Fibroblast of skin of abdomen (primary cell): ENCODE measurements at places on chromosomes 5 and 9.
A peak's percentile ranks its signal among the peaks of the same experiment; 100 is the strongest.

- DNase-seq, result peak; percentile 7
These were observed 678 bp downstream of the SLC2A6 start for GRCh38 chr9:133477992-133478850.

DNA sequence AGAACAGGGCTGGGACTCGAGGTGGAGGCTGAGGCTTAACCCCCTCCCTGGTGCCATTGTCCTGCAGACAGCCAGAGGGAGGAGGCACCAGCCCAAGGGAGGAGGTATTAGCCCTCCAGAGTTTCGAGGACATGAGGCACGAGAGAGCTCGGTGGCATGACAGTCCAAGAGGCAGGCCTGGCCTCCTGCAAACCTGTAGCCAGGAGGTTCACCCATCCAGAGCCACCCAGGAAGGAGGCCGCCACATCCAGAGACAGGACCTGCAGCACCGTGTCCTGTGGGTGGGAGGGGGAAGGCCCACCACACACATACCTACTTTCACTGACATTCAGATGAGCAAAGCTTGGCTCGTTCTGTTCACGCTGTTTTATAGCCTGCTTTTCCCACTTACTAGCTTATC lies 75.2 kb upstream of the ADAMTS2 start:
- no peak for DNase-seq

DNA sequence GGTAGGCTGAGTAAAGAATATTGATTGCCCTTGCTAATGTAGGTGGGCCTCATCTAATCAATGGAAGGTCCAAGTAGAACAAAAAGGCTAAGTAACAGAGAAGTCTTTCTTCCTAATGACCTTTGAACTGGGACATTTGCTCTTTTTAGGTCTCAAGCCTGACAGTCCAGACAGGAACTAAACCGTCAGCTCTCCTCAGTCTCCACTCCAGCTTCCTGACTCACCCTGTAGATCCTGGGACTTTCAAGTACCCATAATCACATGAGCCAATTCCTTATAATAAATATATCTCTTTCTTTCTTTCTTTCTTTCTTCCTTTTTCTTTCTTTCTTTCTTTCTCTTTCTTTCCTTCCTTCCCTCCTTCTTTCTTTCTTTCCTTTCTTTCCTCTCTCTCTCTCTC lies 479.5 kb upstream of the PAPPA start:
- no peak for DNase-seq

DNA sequence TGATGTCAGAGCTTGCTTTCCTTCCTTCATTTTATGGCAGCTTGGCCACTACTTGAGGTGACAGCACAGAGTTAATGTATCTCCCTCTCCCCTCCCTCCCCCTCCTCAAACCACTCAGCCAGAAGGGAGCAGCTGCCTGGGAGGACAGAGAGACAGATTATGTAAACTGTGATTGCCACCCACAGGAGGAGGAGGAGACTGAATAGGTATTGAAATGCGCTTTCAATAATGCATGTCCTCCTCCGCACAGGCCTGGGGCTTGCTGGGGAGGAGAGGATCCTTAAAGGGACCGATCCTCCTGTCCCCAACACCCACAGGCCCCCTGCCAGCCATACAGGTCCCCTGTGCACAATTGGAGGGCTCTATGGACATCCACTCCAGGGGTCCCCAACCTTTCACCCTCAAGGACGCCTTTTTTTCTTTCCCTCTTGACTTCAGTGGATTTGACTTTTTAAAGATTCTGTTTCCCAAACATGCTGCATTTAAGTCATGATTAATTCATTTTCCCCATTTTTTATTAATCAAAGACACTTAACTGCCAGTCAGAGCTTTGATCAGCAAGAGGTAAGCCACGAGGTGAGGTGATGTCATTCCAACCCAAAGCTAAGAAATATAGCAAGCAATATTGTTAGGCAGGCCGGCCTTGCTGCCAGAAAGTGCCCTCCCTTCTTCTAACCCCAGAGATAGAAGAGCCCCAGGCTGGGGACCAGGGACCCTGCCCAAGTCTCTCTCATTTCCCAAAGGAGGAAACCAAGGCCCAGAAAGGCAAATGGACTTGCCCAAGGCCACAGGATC lies 47.5 kb upstream of the CPLX2 start:
- no peak for DNase-seq

- no peak for DNase-seq
These were observed 429.0 kb downstream of the ZNF608 start for GRCh38 chr5:124317451-124317850.

GRCh38 chr9:84898188-84898587 lies 228.7 kb downstream of the NTRK2 start:
- DNase-seq, result no peak

DNA sequence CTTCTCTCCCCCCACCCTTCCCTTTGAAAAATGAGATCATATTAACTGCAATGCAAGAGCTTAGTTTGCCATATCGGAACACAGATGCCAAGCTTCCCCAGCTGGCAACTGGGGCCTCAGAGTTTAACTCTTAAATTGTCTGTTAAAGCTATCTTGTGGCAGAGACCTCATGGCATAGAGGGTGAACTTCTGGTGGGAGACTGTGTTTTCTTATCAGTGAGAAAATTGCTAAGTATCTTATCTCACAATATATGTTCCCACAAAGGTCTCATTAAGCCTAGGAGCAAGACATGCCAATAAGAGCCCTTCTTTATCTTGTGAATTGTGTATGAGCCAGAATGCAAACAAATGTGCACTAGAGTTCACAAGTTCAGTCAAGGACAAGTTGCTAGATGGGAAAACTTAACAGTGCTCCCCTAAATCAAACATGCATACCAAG lies 12.3 kb downstream of the NFIB start:
- DNase-seq, result no peak

- no peak for DNase-seq
These were observed 238.7 kb downstream of the MARCHF11 start for GRCh38 chr5:15940905-15941304.

- peak; percentile 28 for DNase-seq
These were observed 624.6 kb downstream of the BNC2 start for GRCh38 chr9:16245756-16246440.

GRCh38 chr9:20985851-20986600 lies 45.4 kb downstream of the HACD4 start:
- no peak for DNase-seq

DNA sequence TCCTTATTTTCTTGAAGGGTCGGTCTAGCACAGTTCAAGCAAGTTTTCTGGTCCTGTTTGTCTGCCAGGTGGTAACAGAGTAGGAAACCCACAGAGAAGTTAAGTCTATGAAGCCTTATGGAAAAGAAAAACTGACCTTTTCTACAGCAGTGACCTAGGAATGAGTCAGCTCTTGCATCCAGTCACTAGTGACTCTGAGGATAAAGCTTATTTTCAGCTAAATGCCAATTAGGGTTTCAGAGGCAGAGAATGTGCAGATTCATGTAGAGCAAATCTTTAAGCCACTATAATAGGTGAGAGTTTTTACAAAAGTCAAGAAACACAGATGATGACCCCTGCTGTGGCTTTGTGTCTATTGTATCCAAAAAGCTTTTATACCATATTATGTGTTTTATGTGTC lies 100.7 kb downstream of the CWC27 start:
- peak; percentile 49 for DNase-seq

- DNase-seq, result peak; percentile 31
These were observed 2.1 kb downstream of the ANP32B start for GRCh38 chr9:97985058-97985861.

- no peak for DNase-seq
These were observed 300.0 kb downstream of the KIF4B start for GRCh38 chr5:155313518-155313917.

DNA sequence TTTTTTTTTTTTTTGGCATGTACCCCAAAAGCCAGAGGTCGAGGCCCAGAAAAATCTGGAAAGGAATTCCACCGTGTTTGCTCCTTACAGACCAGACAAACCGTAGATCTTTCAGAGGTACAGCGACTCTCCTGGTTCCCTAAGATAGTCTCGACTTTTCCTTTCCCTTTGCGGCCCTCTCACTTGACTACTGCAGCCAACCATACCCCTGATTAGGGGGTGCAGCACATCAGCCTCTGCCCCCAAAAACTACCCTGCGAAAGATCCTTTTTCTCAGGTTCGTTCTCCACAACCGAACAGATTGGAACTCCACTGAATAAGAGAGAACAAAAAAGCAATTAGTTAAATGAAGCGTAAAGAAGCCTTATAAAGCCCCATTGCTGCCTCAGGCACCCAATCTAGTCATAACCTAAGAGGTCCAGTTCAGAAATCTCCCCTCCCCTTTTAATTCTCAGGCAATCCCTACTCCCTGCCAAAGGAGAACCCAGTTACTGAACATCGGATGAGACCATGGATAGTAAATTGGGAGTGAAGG lies 379 bp upstream of the TICAM2 start:
- no peak for DNase-seq

- peak; percentile 9 for DNase-seq
These were observed 111.8 kb downstream of the ACTL7B start for GRCh38 chr9:108743901-108744371.

- peak; percentile 95 for DNase-seq
These were observed 72.0 kb downstream of the ZFAND5 start for GRCh38 chr9:72292874-72293607.

GRCh38 chr9:132694144-132694543 lies 23.9 kb downstream of the GTF3C4 start:
- DNase-seq, result no peak

DNA sequence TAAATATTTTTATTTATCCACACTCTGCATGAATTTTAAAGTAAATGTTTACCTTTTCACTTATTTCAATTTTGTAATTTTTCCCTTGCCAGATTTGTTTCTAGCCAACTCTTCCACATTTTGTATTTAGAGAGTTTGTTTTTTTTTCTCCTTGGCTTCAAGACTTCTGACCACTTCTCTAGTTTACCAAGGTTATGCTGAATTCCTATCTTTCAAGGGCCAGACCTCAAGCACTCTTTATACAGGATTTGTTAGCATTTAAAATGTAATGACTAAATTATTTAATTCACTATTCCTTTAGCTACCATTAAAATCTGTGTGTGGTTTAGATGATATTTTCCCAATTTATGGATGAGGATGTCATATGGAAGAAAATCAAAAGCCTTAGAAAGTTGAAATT lies 42.5 kb downstream of the MEF2C start:
- DNase-seq, result no peak

- DNase-seq, result no peak
These were observed at the start of gene MZB1 for GRCh38 chr5:139389701-139390638. TSS of gene MZB1 (minus strand) at chr5:139389913. CDS start at chr5:139389856, 57 bp downstream.

DNA sequence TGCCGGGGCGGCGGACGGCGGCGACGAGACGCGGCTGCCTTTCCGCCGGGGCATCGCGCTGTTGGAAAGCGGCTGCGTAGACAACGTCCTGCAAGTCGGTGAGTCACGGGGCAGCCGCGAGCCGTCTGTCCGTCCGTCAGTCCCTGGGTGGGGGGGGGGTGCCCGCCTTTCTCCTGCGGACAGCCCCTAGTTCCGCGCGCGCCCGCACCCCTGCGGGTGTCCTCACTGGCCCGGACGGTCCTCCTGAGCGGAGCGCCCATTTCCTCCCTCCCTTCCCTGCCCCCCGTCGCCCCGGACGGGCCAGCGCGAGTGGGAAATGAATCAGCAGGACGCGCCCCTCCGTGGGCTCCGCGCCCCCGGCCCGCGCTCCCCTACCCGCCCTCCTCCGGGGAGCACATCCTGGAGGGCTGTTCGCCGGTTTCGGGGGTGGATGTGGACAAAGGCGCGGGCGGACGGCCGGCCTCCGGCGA lies 828 bp downstream of the ZSWIM6 start:
- DNase-seq, result peak; percentile 65

GRCh38 chr9:7478646-7479045 lies 320.9 kb downstream of the DMAC1 start:
- no peak for DNase-seq

DNA sequence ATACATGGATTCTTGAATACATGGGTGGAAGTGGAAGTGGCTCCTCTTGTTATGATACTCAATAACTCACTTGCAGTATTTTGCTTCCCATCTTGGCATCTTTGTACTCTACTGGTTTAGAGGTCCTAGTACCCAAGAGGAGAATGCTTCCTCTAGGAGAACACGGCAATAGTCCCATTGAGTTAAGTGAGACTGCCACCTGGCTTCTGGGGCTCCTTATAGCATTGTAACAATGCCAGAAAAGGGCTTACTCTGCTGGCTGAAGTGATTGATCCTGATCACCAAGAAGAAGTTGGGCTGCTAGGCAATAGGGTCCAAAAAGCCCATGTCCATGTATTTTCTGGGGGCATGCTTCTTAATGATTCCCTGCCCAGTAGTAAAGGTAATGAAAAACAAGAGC lies 627.6 kb upstream of the SGCD start:
- no peak for DNase-seq

GRCh38 chr9:107176436-107177151 lies 106.5 kb upstream of the RAD23B start:
- peak; percentile 75 for DNase-seq

DNA sequence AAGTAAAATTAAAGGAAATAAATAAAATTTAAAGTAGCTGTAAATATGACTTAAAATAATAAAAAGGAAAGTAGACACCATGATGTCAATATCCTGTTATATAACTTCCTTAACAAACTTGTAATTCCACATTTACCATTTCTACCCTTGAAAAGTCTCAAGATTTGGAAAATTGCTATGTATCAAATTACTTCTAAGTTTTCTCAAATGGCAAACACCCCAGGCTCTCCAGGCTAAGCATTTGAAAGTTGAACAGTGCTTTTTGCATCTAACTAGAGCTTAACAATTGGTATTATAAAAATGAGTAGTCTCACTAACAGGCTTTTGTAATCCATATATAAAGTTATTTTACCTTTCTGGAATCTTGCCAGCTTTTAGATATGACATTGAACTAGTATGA lies 41.5 kb upstream of the MACIR start:
- DNase-seq, result no peak
